ENCODE measurements at places on chromosomes 2 and 18.

DNA sequence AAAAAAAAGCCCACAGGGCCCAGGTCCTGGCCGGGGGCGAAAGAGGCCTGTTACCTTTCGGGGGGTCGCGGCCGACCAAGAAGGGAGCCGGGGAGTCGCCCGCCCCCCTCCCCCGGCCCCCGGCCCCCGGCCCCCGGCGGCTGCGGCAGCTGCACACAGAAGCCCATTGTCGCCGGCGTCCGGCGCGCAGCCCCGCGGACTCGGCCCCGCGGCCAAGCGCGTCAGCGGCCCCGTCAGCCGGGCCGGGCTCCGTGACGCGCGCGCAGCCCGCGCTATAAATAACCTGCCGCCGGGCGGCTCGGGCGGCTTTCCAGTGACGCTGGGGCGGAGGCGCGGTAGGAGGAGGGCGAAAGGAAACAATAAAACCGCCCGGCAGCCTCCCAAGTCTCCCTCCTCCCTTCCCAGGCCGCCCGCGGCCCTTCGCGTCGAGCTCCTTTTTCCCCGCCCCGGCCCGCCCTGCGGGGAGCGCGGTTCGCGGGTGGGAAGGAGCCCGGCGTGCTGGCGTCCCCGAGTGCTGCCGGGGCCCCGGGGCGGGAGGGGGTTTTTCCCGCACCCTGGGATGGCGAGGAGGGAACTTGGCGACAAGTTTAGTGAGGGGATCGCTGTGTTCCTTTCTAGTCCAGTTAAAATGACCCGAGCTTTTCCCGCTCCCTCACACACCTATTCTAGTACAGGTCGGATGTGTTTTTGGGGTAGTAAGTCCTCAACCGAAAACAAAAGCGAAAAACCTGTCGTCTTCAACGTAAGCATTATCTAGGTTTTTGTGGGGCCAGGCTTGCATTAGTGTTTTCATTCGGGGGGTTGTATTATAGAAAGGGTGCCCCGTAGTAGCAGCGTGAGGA lies 10.0 kb upstream of the NR4A2 start:
- peak; percentile 79 for DNase-seq

GRCh38 chr2:18198677-18199076 lies 320.2 kb downstream of the KCNS3 start:
- no peak for DNase-seq

GRCh38 chr18:22272242-22272641 lies 102.9 kb downstream of the GATA6 start:
- DNase-seq: no peak

DNA sequence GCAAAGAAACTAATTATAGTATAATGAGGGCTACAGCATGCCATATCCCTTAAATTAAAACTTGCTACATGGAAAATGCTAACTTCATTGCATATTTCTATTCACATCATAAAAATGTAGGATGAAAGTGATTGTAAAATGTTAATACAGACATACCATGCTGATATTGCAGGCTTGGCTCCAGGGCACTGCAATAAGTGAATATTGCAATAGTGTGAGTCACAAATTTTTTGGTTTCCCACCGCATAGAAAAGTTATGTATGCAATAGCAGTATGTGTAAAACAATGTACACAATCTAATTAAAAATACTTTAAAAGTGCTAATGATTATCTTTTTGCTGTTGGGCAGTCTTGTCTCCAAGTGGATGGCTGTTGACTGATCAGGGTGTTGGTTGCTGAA lies 162.1 kb downstream of the CD8B2 start:
- DNase-seq: no peak

DNA sequence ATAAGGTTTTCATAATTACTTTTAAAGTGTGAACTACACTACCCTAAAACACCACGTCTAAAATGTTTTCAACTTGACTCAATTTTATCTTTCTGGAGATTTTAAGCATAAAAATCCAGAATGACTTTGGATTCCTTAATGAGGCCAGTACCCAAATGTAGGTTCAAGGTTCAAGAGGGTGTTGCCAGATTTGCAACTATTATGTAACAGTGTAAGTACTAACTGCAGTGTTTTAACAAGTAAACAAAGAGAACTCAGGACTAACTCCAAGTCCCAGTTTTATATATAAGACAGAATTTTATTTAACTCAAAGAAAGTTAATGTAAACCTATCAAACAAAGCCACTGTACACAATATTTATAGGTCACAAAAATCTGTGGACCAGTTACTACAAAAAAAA lies 5.7 kb downstream of the HIBCH start:
- DNase-seq: no peak

GRCh38 chr2:70851704-70852103 lies 16.1 kb upstream of the CD207 start:
- no peak for DNase-seq

GRCh38 chr2:113242327-113242726 lies 36.4 kb downstream of the PAX8 start:
- no peak for DNase-seq

DNA sequence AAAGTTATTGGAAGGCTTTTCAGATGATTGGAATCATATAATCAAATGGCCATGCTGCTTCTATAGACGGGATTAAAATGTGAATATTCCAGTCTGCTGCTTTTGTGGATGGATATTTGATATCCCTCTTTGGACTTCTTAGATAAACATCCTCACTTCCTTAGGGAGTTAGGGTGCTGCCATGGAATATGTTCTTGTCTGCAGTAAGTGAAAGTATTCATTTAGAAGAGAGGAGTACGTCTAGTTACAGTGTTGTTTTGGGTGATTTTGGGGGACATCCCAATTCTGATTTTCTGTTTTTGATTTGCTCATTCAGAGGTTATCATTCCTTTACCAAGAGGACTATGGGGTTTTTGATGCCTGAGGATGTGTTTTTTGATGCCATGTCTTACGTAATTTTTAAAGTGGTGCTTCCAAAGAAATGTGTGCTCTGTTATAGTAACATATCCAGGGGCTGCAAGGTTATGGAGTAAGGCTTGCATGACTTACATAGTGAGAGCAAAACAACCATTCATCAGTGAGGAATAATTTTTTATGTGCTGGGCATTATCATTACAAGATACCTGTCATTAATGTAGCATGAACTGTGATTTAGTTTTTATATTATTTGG lies 33.6 kb downstream of the ASXL3 start:
- DNase-seq: no peak

GRCh38 chr2:19675856-19676460 lies 225.8 kb downstream of the TTC32 start:
- no peak for DNase-seq

DNA sequence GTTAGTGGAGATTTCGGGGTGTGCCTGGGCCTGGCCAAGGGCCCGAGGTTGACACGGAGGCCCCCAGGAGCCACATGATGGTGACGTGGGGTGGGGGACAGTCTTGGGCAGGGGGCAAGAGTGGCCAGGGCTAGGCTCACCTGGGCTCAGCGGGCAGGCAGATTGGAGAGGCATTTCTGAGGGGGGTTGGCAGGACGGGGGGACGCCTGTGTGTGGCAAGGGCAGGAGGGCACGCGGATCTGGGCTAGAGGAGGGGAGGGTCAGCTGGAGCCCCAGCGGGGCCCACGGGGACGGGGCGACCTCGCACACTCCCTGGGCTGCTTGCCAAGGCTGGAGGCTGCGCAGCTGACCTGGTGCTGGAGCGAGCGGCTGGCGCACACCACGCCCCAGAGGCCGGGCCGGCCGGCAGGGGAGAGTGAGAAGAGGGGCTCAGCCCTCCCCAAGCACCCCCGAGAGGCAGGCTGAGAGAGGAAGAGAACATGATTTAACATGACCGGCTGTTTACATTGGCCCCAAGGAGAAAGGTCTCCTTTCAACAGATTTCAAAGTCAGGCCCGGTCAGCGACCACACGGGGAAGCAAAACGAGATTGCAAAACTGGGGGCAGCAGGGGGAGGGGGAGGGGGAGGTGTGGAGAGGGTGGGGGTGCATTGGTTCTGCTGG lies 38.0 kb upstream of the SNED1 start:
- DNase-seq: no peak

DNA sequence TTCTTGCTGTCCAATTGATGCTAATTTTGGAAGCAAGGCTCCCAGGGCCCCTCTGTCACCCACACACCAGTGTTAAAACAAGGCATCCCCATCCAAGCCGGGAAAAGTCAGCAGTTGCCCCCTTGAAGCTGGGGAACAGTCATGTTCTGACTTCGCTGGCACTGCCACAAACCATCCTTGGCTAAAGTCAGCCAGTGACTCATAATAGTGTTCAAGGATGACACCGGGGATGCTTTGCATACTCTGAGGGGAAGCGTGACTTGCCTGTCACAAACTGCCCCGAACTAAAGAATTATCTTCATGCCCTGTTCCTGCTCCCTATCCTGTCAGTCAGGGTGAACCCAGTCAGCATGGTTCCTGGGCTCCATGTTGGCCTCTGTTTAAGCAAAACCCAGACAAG lies 37.0 kb downstream of the TGFA start:
- DNase-seq: no peak

GRCh38 chr2:191126386-191127085 lies 24.3 kb downstream of the STAT4 start:
- DNase-seq: no peak

DNA sequence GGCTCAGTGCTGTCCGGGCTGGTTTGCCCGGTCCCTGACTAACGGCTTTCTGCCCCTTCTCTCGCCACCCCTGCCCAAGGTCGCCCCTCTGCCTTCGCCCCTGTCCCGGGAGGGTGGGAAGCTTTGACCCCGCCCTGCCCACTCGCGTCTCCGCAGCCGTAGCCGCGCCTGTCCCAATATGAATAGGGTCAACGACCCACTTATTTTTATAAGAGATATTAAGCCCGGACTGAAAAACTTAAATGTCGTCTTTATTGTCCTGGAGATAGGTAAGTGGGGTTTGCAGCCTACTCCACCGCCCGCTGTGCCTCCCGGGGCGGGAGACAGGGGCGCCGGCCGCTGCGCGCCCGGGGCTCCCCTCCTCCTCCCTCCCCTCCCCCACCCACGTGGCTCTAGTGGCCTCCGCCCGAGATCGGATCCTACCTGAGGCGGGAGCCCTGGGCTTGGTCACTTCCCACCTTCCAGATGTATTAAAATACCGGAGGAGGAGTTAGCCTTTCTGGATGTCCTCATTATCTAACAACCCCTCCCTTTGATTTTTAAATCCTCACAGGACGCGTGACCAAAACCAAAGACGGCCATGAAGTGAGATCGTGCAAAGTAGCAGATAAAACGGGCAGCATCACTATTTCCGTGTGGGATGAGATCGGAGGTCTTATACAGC lies 633 bp downstream of the NABP1 start:
- peak; percentile 48 for DNase-seq

GRCh38 chr2:26706093-26706492 lies 13.6 kb downstream of the KCNK3 start:
- no peak for DNase-seq

- DNase-seq: no peak
Observed at GRCh38 chr18:58991167-58991798, 126.6 kb downstream of the ZNF532 start.

DNA sequence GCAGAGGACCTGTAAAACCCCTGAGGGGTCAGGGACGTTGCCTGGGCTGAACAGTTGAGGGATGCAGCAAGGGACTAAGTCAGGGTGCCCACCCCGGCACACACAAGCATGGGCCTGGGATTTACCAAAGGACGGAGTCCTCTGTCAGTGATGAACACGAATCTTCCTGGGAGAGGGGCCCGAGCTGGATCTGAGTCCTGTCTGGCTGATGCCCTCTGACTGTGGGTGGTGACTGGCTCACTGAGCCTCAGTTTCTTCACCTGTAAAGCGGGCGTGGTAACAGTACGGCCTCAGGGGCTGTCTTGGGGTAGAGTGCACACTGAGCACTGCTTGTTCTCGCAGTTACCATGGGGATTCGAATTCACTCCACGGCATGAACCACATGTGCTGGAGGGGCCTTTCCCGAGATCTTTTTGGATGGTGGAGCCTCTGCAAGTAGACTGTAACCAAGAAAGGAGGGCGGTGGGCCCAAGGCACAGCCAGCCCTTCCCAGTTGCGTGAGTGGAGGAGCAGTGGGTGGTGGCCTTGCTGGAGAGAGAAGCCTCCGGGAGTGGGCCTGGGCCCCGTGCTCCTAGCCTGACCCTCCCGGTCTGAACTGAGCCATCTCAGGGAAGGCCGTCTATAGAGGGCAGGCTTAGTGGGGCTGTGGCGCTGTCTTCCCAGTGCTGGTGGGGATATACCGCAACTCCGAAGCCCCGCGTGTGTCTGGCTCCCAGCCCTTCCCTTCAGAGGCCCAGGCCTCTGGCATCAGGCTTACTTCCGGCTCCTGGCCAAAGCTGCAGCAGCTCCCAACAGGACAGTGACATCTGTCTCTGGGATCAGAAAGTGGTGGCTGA lies 130.8 kb upstream of the HS6ST1 start:
- no peak for DNase-seq

- DNase-seq: no peak
Observed at GRCh38 chr18:45044787-45045186, 364.1 kb downstream of the SETBP1 start.

DNA sequence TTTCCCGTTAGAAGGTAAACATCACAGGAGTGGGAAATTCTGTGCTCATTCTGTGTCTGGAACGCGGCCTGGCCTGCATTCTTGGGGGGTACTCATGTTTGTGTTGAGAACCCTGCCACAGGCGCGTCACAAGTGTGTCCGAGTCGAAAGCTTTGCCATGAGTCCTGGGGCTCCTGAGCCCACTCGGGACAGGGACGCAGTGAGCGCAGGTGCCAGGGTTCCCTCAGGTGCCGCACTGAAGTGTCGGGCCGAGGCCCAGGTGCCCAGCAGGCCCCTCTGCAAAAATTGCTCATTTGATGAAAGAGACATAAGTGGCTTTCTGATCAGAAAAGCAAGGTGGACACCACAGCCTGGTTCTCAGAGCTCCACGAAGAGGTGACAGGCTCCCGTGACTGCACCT lies 4.7 kb downstream of the D2HGDH start:
- DNase-seq: no peak

DNA sequence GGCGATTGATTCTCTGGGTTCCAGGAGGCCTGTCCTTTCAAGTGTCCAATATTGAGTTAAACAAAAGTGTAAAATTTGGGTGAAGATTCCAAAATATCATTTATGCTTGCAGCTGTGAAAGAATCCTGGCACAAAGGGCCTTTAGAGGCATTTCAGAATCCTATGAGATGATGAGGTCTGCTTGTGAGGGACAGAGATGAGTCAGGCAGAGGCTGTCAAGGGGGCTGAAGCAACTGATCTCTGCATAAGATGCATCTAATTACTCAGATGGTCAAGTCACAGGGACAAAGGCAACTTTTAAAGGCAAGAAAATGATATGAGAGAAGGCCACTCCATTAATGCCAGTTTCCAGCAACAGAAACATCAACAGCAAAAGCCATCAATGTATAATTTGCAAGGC lies 78.8 kb downstream of the FHOD3 start:
- DNase-seq: no peak

DNA sequence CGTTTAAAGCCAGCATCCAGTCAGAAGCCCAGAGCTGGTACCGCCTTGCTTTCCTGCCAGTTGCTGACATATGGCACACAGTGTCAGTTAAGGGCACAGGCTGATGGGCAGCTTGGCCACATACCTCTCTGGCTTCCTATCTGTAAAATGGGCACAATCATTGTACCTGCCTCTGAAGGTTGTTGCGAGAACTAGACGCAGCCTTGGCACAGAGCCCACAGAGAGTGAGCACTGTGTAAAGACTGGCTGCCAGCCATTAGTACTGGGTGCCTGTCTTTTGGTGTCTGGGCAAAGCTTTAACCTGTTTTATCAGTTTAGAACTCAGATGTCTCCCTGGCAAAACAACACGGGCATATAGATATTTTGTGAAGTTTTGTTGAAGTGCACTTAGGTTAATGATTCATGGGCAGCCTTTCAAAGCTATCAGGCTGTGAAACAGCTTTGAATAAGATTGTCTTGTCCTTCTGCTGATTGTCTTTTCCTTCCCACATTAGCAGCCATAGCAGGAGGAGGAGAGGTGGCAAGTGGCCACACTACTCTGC lies 269.5 kb downstream of the NEDD4L start:
- DNase-seq: no peak

- no peak for DNase-seq
Observed at GRCh38 chr18:70450426-70451253, 161.8 kb downstream of the SOCS6 start.

- no peak for DNase-seq
Observed at GRCh38 chr2:53505826-53506225, 261.8 kb upstream of the CHAC2 start.
